ENCODE measurements at places on chromosomes 5 and 9.

GRCh38 chr9:135979547-135980166 lies 18.5 kb upstream of the UBAC1 start:
- DNase-seq, result no peak

GRCh38 chr9:31188496-31188895 lies 1195.9 kb upstream of the ACO1 start:
- DNase-seq, result no peak

GRCh38 chr5:43312076-43312661 lies 1.0 kb downstream of the HMGCS1 start:
- no peak for DNase-seq

GRCh38 chr5:150763023-150763769 lies 4.4 kb upstream of the DCTN4 start:
- DNase-seq, result peak; percentile 45

- DNase-seq, result no peak
Observed at GRCh38 chr9:134968823-134969090, 51.0 kb upstream of the FCN1 start.

Data from RKO (cell line).